ENCODE measurements at places on chromosomes 7 and 10.

- DNase-seq: peak; percentile 69
Observed at GRCh38 chr7:19116121-19117090, 1.0 kb downstream of the TWIST1 start.

DNA sequence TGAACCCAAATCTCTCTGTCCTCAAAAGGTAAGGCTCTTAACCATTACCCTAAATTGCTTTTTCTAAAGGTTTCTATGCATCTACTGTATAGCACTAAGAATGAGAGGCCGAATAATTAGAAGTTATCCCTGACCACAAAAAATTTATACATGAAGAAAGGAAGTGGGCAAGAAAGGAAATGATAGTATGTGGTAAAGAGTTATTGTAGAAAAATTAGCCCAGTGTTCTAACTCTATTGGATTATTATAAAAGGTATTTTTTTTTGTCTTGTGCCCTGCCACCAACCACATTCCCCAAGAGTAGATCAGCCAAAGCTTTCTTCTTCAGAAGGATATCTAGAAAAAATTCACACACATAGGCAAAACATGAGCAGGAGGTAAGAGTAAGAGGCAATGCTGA lies 45.4 kb downstream of the DKK1 start:
- peak; percentile 64 for DNase-seq

- DNase-seq: no peak
Observed at GRCh38 chr7:83588602-83589240, 60.2 kb downstream of the SEMA3E start.

- DNase-seq: no peak
Observed at GRCh38 chr7:77269360-77270093, 69.9 kb upstream of the FGL2 start.

Data from ELR (cell line).